ENCODE measurements at places on chromosomes 6 and 20. TPM values are rescaled to one million over a fixed set of nuclear protein-coding genes. Genes with fewer than 3 reads are reported as not detected.

Gene BFSP1
- 1.8 TPM for total RNA-seq

Gene SRF
- 11.8 TPM for total RNA-seq

Gene FAXC
- total RNA-seq: 0.65 TPM

Gene HCK
- total RNA-seq: not detected

Gene CABLES2
- total RNA-seq: 0.43 TPM

Gene PRSS35
- not detected for total RNA-seq

Gene APOBEC2
- not detected for total RNA-seq

Gene E2F1
- 1.6 TPM for total RNA-seq

Gene SHLD1
- 4.7 TPM for total RNA-seq

Gene PRKN
- total RNA-seq: 3.1 TPM

Gene PPP1R3G
- total RNA-seq: 0.52 TPM

Gene SS18L1
- total RNA-seq: 8.7 TPM

Gene RALGAPA2
- total RNA-seq: 34.5 TPM

Gene TRDN
- not detected for total RNA-seq

Gene YTHDF1
- 21.3 TPM for total RNA-seq

Gene RAB44
- total RNA-seq: not detected

Gene WFDC10B
- not detected for total RNA-seq

Gene MUCL3
- not detected for total RNA-seq

Gene FABP7
- not detected for total RNA-seq

Gene GHRH
- not detected for total RNA-seq

Gene FHL5
- not detected for total RNA-seq

Gene CPXM1
- 0.33 TPM for total RNA-seq

Gene BCAS1
- not detected for total RNA-seq

Gene FOXQ1
- total RNA-seq: not detected

Gene MANEA
- total RNA-seq: 10.7 TPM

Gene GSS
- total RNA-seq: 56.3 TPM

Gene ADTRP
- 0.11 TPM for total RNA-seq

Gene GABRR1
- not detected for total RNA-seq

Gene MTCH1
- 227 TPM for total RNA-seq

Gene TXLNB
- 0.95 TPM for total RNA-seq

Gene TMEM74B
- total RNA-seq: 0.60 TPM

Gene NRN1
- 49.7 TPM for total RNA-seq

Gene SAMD5
- total RNA-seq: 0.43 TPM

Gene HSPA12B
- total RNA-seq: 5.9 TPM

Gene TGM6
- not detected for total RNA-seq

Gene FKBP5
- total RNA-seq: 58.2 TPM

Gene CALHM4
- total RNA-seq: 0.11 TPM

Gene SPDEF
- not detected for total RNA-seq

Gene SCRT2
- total RNA-seq: not detected

Gene SAMD10
- total RNA-seq: 3.3 TPM

Gene SLC35A1
- 31.3 TPM for total RNA-seq

Gene ARHGAP18
- 54.6 TPM for total RNA-seq

Gene RALGAPB
- 22.1 TPM for total RNA-seq

Gene WASF1
- 10.8 TPM for total RNA-seq

Gene TMEM14B
- 58.1 TPM for total RNA-seq

Gene CTCFL
- total RNA-seq: not detected

Gene LY6G5C
- 1.4 TPM for total RNA-seq

Gene TAAR1
- total RNA-seq: not detected

Gene EDN3
- total RNA-seq: not detected

Gene IPCEF1
- total RNA-seq: 4.4 TPM

Gene PCMT1
- 91.4 TPM for total RNA-seq

Gene DNMT3B
- 0.76 TPM for total RNA-seq

Gene MRPS18B
- 70.6 TPM for total RNA-seq

Gene RHAG
- 0.11 TPM for total RNA-seq
